ENCODE measurements at places on chromosomes 3 and 15.

- no peak for DNase-seq
Observed at GRCh38 chr3:159191447-159191846, 389.6 kb downstream of the MFSD1 start.

- DNase-seq = no peak
Observed at GRCh38 chr3:186532598-186533072, 11.5 kb downstream of the CRYGS start.

DNA sequence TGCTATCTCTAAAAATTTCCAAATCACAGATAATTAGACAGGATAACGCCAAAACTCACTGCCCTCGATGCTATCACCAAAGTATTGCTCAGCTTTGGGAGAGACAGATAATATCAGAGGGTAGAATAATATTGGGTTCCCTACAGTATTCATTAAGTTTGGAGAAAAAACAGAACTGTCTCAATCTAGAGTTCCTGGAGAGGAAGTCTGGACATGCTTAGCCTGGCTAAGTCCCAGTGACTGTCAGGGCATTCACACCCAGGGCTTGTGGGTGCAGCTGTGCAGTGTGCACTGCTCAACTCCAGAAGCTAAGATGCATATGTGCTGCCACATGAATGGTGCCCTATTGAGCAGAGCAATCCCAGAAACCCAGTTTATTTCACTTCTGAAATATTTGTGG lies 459.6 kb upstream of the DPH6 start:
- DNase-seq = no peak

GRCh38 chr15:29032751-29033150 lies 147.0 kb downstream of the APBA2 start:
- DNase-seq = no peak

DNA sequence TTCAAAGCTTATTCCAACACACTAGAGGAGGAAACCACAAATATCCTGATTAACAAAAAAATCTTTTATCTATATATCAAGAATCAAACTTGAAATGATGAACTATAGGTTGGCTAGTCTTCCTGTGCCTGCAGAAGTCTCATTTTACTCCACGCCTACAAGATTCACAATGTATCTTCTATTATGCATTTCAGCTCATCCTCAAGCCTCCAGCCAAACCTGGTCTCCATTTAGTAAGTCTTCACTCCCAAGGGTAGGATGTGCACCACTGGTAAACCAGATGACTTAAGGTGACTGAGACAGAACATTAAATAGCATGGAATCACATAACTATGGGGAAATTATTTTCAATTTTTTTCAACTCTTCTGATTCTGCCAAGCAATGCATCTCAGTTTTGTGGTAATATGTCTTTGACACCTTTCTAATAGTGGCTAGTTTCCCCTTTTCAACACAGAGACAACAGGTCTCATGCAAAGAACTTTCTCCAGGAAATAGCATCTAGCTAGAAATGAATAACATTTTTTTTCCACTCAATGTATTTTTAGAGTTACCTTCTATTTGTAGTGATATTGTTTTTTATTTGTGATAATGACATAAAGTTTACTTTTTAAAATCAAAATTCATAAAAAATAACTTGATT lies 166.9 kb downstream of the TNIK start:
- DNase-seq = no peak

DNA sequence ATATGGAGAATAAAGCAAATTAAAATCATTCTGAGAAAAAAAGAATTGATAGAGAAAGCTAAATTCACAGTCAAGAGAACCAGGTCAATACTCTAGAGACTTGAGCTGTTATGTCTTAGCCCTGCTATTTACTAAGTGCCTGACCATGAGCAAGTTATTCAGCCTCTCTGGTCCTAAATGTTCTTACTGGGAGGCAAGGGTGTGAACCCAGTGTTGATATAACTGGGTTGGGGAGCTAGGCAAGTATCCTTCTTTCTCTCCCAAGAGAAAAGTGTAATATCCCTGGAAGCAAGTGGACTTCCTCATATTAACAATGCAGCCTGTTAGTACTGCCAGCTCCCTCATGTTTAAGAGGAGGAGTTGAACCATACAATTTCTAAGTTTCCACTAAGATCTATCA lies 488.9 kb upstream of the RASGRP1 start:
- DNase-seq = no peak

GRCh38 chr15:82047453-82048400 lies 1.9 kb upstream of the MEX3B start:
- DNase-seq = no peak

- DNase-seq = peak; percentile 60
Observed at GRCh38 chr3:77254967-77255831, 215.3 kb downstream of the ROBO2 start.

DNA sequence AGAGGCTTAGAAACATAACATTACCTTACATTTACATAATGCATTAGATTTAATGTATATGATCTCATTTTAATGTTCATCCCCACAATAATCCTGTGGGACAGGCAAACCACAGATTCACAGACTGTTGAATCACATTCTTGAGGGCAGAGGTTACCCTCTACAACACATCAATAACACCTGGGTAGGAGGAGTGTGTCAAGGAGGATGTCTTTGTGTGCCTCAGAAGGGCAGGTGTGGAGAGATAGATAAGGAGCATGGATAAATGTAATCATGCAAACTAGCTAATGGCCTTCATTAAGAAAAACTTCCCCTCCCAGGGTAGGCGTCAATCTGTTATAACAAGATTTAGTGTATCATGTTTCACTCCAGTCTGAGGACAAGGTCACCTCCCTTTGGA lies 12.9 kb upstream of the MB21D2 start:
- no peak for DNase-seq

GRCh38 chr3:34180532-34180931 lies 382.1 kb downstream of the PDCD6IP start:
- no peak for DNase-seq

DNA sequence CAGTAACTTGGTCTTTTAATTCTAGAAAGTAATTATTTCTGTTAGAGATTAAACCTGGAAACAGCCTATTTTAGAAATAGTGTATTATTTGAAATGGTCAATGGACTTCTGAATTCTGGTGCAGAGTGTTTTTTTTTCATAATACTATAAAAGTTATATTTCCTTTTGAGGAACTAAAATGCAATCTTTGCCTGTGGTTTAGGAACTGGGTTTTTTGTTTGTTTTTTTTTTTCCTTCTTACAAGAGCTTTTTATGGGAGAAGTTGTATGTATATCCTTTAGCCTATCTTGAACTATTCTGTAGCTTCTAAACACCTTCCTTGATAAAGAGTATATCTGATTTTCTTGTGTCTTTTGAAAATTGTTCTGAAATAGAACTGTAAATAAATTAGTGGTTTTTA lies 88.3 kb downstream of the ARIH1 start:
- no peak for DNase-seq

DNA sequence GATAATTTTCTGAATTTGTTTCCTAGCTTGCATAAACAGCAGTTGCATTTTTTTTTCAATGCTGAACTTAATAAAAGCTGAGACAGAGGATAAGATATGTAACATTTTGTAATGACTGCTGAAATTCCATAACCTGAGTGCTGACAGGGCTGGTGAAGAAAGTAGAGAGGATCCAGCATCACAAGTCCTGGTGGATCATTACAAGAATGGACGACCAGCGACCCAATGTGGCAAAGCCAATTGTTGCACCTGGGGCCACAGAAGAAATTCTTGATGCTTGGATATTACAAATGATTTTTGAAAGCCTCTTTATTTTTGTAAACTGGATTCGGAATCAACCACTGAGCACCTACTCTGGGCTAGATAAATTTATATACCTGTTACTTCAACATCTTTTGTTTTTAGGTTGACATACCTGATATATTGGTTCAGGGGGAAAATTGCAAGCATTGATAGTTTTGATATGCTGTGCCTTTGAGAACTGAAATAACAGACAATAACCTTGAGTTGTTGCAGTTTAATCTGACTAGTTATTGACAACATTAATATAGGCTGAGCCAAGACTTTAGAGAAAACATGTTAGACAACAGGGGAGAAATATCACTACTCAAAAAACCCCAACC lies 3.9 kb upstream of the ACTL6A start:
- DNase-seq = no peak

- DNase-seq = no peak
Observed at GRCh38 chr3:101913168-101913567, 63.9 kb downstream of the NFKBIZ start.

- DNase-seq = peak; percentile 35
Observed at GRCh38 chr3:46845860-46846623, 17.2 kb downstream of the MYL3 start.

DNA sequence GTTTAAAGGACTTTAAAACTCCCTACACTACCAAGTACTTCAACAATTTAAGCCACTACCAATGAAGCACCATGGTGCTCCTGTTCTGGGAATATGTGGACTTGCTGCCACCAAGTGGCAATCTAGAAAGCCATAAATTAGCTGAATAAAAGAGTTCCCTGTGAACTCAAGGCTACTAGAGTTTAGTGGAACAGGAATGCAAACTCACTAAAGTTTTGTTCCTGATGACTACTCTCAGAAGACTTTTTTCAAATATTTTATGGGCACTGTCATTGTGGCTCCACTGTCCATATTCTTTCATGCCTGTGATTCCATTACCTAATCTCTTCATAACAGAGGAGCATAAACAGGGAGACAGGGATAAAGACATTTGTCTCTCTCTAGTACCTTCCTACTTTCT lies 63.9 kb downstream of the TMCC1 start:
- DNase-seq = peak; percentile 16

DNA sequence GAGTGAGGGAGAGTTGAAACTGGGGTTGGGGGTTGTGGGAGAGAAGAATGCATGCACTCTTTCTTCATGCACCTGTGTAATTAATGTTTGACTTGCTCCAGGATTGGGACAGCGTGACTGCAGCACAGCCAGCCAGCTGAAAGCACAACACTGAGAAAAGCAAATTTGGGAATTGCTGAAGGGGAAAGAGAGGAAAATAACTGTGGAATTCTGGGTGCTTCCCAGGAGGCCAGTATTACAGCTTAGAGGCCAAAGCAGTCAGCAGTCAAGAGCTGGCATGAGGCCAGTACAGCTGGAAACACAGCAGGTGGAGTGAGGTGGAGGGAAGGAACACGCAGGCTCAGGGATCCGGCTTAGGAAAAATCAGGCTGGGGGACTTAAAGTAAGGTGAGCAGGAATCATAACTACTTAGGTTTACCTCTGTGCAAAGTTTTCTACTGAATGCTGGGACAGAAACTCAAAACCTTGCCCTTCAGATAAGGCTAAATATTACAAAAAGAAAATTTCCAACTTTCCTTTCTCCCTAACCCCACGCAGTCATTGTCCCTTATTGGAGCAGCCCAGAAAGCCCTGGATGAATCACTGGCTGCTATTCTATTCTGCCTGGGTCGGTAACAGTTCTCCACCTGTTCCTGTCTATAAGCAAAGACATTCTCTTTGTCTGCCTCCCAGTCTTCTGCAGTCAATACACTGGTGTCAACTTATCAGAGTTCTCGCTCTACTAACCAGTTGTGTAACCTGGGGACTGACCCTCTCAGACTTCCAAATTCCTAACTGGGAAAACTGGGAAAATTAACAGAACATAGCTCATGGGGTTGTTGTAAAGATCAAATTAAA lies 167.2 kb downstream of the MAGI1 start:
- DNase-seq = no peak

- DNase-seq = no peak
Observed at GRCh38 chr15:70185251-70185711, 87.6 kb upstream of the TLE3 start.

DNA sequence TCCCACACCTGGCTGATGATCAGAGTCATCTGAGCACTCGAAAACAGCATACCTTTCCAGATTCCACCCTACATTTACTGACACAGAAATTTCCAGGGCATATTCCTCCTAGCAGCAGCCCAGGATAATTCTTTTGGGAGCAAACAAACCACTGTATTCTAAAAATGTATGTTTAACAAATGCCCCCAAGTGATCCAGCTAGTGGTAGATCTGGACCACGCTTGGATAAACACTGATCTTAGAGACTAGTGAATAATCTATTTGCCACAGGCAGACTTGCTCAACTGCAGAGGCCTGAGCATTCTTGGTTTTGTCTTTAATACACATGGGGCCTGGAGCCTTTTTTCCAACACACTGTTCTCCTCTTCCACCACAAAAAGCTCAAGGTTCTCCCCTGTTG lies 89.6 kb downstream of the TM4SF4 start:
- no peak for DNase-seq

DNA sequence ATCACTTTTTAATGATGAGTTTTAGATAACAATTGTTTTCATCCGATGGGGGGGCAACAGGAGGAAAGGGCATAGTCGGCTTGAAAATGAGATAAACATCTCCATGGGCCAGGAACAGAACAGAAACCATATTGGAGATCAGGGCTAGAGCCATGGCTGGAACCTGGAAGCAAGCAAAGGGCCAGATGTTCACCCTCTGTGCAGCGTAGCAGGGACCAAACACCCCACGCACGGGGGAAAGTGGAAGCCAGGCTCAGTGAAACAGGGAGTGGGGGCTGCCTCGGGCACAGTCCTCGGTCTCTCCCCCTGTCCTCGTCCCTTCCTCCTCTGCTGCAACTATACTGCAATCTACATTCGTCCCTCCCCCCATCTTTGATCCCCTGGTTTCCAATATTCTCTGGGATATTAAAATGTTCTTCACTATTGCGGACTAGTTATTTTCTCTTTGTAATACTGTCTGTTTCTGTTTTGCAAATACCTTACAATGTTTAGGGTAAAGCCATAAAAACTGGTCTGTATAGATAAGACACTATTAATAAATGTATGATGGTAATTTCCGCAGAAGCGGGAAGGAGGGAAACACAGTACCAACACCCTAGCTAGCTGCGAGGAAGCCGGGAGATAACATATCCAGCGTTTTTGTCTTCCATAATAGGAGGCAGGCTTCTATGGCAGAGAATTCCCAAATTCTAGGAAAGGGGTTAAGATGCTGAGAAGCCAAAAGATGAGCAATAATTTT lies 121.5 kb downstream of the XXYLT1 start:
- no peak for DNase-seq

DNA sequence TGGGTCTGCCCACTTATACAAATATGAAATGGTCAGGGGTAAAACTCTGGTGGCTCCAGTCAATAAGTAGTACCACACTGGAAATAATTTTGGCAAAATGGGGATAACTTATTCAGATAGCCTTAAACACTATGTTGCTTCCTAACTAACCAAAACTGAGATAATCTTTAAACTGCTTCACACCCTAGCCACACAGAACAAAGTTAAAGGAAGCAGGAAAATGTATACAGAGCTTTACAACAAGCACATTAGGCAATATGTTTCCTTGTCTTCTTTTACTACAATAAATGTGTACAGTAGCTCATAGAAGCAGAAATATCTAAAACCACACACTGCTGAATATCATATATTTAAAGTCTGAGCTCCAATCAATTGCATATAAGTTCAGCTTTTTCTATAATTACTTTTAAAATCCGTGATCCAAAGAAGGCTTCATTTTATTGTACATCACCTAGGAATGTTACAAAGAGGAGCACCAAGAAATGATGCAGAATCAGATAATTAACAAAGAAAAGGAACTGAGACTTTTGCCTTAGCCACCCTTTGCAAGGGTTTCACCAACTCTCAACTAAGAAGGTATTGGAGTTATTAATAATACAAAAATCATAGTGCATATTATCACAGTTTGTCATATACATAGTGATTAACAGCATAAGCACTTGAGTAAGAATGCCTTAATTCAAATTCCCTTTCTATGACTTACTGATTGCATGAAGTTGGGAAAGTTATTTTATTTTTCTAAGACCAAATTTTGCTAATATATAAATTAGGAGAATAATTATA lies 9.2 kb upstream of the SSR3 start:
- DNase-seq = no peak

All from iPS DF 6.9 (cell line).